Activated T-helper 2 cell treated with anti-CD3 and anti-CD28 coated beads, Interferon-gamma antibody, Interleukin-2, Interleukin-4, amounts not matched to agents 10 μg/mL and 5 μg/mL and 100 μg/mL, durations not matched to agents 14 hours and 24 hours and 36 hours (primary cell): ENCODE measurements at places on chromosomes 7 and 10. TPM values are rescaled to one million over a fixed set of nuclear protein-coding genes. Genes with fewer than 3 reads are reported as not detected.
A peak's percentile ranks its signal among the peaks of the same experiment; 100 is the strongest.

NPY4R gene
- total RNA-seq: not detected in 2 replicates

TLX1 gene
- total RNA-seq: not detected in 2 replicates

JCAD gene
- total RNA-seq: 3.4 and 3.7 TPM in 2 replicates

DNA sequence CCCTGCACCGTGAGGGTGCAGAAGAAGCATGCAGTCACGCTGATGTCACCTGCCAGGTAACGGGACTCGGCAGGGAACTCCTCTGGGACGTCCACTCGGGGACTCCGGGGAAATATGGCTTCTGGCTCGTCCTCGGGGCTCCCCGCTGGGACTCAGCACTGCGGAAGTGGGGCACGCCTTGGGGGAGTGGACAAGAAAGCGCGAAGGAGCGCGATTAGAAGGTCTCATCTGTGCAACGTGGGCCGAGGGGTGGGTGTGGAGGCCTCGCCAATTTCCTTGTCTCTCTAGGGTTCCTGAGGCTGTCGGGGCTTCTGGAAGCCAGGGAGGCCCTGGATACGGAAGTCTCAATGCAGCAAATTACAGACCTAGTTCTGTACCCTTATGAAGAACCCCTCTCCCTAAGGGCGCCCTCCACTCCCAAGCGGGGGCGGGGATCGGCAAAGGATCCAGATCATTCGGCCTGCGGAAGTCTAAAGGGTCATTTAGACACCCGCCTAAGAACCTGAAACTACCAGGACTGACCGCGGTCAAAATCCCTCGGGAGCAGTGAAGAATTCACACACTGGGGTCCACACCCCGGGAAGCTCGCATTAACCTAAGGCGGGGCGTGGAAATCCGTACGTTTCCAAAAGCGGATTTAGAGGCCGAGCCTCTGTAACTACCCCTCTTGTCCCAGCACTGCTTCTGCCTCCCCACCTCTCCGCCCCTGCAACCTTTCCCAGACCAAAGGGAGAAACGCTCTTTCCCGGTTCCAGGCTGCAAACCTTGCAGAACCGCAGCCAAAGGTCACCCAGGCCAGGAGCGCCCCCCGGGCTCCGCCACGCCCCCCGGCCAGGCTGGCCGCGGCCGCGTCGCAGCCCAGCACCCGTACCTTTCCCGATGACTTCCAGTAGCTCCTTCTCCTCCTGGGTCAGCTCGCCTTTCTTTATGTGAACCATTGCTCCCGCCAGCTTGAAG is 640 bp downstream of the ANKMY2 start:
- peak; percentile 47 for DNase-seq

- DNase-seq: no peak
These were observed 75.7 kb upstream of the SYPL1 start for GRCh38 chr7:106187613-106188350.

DNA sequence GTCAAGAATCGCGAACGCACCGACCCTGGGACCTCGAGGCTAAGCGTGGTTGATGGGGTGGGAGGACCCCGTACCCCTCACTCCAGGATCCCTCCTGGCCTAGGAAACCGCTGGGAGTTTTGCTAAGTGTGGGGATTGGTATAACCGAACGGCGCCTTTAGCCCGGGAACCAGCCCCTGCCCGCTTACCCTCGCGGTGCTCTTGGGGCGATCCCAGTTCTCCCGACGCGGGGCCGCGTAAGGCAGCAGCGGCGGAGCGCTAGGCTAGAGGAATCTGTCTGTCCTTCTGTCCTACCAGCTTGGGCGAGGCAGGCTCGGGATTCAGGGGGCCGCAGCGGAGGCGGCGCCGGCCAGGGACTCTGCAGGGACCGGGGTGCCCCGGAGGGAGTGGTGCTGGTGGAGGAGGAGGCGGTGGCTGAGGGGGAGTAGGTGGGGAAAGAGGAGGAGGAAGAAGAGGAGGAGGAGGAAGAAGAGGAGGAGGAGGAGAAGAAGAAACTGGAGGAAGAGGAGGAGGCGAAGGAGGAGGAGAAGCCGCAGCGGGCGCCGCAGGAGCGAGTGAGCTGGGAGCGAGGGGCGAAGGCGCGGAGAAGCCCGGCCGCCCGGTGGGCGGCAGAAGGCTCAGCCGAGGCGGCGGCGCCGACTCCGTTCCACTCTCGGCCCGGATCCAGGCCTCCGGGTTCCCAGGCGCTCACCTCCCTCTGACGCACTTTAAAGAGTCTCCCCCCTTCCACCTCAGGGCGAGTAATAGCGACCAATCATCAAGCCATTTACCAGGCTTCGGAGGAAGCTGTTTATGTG is 439 bp upstream of the EMX2 start:
- no peak for DNase-seq

RHOBTB1 gene
- 0.05 and 0.30 TPM in 2 replicates for total RNA-seq

DNA sequence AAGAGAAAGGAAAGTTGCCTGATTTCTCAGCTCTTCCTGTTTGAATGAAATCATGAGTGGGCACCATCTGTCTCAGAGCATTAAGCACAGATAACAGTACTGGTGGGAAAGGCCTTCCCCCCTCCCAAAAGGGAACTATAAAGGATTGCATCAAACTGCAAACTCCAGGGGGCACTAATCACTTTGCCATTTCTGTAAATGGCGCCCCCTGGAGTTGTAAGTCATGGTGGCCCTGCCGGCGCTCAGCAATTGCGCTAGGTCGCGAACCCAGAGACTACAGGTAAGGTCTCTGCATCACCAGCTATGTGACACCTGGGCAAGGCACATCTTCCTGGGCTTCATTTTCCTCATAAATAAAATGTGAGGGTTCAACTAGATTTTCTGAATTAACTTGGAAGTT is 11.1 kb downstream of the LRRC4 start:
- DNase-seq: no peak

DNA sequence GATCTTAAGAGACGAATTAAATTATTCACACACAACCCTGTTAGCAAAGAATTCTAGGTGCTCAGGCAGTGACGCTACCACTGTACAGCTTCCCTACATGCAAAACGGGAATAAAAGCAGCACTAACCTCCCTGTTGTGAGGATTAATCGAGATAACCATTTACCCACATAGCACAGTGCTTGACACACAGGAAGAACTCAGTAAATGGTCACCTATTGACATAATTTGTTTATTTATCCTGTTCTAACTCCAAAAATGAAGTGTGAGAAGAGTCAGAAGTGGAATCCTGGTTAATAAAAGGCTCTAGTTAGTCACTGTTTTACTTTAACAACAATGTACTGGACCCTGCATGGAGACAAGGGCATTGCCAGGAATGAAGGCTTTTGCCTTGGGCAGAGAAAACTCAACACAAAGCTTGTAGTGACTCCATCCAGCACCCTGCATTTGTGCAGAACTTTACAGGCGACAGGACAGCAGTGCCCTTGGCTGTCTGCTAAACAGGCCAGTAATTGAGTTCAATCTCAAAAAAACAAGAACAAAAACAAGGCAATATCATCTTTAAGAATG is 103.8 kb downstream of the SORBS1 start:
- DNase-seq: no peak

GRCh38 chr10:74822101-74822500 is 4.3 kb upstream of the KAT6B start:
- no peak for DNase-seq

LRRN3 gene
- total RNA-seq: 28.0 and 29.4 TPM in 2 replicates

DNA sequence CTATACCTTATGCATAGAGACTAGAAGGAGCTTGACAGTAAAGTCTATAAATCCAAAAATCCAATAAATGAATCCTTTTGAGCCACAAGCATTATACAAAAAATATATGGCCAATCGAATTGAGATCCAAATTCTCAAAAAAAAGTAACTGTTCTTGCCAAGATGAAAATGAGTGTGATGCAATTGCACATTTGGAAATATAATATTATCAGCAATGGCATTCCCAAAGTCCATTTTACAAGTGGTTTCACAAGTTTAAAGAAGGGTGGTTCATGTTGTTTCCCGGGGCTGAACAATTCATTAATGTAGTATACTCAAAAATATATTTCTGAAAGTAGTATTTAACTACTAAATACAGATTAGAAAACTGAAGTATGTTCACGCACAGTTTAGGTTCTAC is 7.3 kb downstream of the RP9 start:
- no peak for DNase-seq

DNA sequence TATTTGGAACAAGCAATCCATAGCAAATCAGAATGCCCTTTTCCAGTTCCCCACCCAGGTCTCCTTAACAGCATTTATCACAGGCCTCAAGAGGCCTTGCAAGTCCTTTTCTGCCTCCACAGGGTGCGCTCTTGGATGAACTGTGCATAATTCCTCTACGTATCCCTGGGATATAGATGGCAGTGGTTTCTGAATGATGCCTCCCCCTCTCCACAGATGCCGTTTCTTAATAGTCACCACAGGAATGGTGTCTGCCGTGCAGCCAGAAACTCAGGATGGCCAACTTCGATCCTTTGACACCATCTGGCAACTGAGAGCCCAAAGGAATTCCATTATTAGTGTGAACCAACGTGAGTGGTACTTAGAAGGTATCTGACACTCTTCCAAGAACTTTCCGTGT is 43.1 kb downstream of the JAZF1 start:
- DNase-seq: no peak

DNA sequence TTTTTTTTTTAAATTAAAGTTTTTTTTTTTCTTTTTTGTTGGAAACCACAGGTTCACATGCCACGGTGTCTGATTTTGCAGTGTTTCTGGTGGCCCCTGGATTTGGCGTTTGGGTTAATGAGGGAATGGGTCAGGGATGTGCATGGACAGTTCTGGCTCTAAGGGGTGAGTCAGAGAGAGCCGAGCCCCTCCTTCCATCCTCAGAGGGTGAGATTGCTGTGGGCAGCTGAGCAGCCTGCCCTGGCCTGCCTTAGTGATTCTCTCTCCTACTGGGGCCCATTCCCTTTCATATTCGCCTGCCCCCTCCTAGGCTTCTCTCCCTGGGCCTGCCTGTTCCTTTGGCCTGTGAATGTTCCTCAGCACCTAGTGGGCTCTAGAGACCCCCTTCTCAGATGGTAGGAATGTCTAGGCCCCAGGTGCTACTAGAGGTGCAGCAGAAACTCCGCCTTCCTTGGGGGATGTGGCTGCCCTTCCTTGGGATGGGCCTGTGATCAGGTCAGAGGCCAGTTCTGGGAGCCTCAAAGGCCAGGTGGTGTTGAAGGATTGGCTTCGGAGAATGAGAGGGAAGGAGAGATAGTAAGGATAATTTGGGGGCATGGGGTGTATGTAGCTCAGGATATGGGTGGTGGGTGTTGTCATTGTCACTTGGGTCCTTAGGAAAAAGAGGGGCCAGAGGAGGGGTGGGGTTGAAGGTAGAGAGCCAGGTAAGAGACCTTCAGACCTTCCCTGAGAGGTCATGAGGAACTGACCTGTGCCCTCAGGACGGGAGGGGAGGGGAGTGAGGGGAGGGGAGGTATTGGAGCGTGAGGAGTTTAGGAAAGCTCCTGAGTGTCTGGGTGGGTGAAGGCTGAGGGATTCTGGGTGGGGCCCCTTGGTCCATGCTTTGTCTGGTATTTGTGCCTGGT is 19.8 kb downstream of the TSPAN14 start:
- DNase-seq: no peak

CALML5 gene
- not detected in 2 replicates for total RNA-seq

TSPAN13 gene
- 1.3 and 2.0 TPM in 2 replicates for total RNA-seq

VWA2 gene
- total RNA-seq: not detected in 2 replicates

GRCh38 chr7:23000597-23001360 is 13.2 kb downstream of the HYCC1 start:
- no peak for DNase-seq

AKR1E2 gene
- 8.3 and 10.1 TPM in 2 replicates for total RNA-seq
